M059J (cell line): ENCODE measurements at places on chromosomes 7 and 10. TPM values are rescaled to one million over a fixed set of nuclear protein-coding genes. Genes with fewer than 3 reads are reported as not detected.
A peak's percentile ranks its signal among the peaks of the same experiment; 100 is the strongest.

CPEB3 gene
- total RNA-seq, result 0.86 and 1.2 TPM in 2 replicates

SH2D4B gene
- total RNA-seq, result not detected in 2 replicates

- peak; percentile 46 for DNase-seq
Observed at GRCh38 chr10:114615600-114616007, 42.5 kb downstream of the ABLIM1 start.

ABCB1 gene
- total RNA-seq, result 5.3 and 5.6 TPM in 2 replicates

DNA sequence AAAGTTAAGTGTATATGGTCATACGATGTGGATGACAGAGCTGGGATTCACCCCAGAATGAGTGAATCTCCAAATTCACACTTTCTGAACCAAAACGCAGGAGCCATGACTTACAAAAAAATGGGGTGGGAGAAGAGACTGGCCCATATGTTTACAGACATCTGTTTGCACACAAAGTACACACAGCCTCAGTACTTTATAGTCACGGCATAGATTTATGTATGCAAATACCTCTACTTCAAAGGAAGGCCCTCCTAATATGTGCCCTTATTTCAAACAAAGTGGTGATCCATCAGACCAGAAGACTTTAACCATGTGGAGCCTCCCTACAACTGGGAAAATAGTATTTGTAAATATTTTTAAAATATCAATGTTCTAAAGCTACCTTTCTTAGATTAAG is 22.2 kb upstream of the JMJD1C start:
- no peak for DNase-seq

PRPS1L1 gene
- not detected in 2 replicates for total RNA-seq
